ENCODE measurements at places on chromosomes 16 and 17.

- DNase-seq = no peak
These were observed 4.3 kb downstream of the IQCK start for GRCh38 chr16:19722269-19722952.

GRCh38 chr17:82332669-82333278, 792 bp downstream of the SECTM1 start:
- peak; percentile 10 for DNase-seq

DNA sequence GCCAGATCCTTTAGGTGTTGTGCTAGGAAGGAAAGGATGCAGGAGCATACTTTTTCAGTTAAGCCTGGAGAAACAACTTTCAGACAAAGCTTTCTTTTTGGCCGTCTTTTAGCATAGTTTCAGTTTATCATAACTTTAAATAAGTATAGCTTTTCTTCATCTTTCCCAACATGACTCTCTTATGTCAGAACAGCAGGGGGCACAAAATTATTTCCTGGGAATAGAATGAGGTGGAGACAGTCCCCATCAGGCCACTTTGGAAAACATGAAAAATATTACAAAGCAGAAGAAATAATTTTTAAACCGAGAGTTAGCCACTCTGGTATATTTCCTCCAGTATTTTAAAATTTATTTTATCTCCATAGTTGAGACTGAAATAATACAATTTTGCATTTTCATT, 387.6 kb downstream of the HAPSTR1 start:
- no peak for DNase-seq

- no peak for DNase-seq
These were observed 853 bp upstream of the DOK4 start for GRCh38 chr16:57486858-57487834.

DNA sequence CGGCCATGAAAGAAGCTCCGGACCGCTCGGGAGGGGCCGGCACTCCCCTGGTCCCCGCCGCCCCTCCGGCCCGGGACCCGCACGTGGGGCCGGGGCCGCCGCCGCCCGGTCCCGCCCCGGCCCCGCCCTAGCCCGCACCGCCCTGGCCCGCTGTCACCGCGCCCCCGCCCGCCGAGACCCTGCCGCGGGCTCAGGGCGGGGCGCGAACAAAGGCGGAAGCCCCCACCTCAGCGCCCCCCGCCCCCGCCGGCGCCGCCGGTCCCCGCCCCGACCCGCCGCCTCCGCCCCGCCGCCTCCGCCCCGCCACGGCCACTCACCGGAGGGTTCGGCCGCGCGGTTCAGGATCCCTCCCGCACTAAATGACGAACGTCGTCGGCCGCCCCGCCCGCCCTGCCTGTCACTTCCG, at the start of gene ARHGDIA:
ARHGDIA (minus strand) TSS at position 357 of the 406 bp plus-strand sequence. CDS start 1,407 bp downstream, outside the sequence.
- DNase-seq = no peak

DNA sequence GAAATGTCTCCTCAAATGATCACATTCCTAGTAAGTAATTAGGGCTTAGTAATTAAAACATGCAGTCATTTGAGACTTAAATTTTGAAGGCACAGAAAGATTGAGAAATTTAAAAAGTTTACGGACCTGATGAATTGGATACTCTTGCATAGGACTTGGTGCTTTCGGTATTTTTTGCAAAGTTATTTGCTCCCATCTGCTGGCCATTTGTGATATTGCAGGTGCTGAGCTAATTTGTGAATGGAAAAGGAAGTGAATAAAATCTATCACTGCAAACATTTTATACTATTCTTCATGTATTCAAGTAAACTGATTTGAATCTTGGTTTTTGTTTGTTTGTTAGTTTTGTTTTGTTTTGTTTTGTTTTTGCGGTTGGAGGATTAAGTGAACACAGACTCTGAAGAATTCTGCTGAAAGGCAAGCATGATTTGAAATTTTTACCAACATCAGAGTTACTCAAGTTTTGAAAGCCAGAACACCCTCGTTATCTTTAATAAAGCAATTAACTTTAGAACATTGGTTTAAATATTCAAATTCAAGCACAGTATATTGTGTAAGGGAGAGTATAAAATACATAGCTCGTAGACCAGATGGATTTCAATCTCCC, 689.5 kb upstream of the RBFOX1 start:
- peak; percentile 83 for DNase-seq

DNA sequence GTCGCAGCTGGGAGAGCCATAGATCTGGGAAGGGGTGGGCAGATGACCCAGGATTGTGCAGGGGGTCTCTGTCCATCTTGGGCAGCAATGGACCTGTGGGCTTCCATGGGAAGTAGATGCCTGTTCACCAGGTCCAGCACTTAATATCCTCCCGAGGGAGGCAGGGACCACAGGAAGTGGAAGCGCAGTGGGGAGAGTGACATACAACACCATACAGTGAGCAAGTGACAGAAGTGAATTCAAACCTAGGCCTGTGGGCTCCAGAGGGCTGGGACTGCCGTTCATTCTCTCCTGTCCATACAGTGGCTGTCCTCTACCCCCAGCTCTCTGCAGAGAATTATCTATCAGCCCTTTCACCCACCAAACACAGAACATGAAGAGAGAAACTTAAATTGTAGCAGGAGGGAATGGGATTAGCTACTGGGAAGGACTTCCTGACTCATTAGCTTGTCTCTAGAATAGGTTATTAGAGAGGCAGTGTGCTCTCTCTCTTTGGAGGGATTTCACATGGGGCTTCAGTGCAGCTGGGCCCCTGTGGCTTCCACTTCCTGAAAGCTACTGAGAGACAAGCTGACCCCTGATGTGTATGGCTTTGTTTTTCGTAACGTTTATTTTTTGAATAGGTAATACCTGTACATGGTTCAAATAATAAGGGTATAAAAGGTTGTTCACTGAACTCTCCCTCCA, 13.1 kb upstream of the SEZ6 start:
- no peak for DNase-seq

- DNase-seq = no peak
These were observed 22.6 kb upstream of the ITGA3 start for GRCh38 chr17:50033316-50033715.

- DNase-seq = no peak
These were observed 5.5 kb upstream of the NCBP3 start for GRCh38 chr17:3851461-3852100.

DNA sequence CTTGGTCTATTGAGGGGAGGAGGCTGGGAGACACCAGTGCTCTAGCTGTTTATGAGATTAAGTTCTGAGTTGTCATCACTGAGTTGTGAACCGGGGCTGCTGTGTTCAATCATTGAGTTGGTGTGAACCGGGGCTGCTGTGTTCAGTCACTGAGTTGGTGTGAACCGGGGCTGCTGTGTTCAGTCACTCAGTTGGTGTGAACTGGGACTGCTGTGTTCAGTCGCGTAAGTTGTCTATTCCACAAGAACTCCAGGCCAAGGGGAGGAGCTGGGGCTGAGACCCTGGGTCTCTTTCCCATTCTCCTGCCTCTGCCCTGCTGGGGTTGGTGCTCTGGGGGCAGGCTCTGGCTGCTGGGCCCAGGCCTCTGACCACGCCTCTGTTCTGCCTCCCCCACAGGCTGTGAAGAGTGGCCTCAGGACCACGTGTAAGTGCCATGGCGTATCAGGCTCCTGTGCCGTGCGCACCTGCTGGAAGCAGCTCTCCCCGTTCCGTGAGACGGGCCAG, 24.5 kb downstream of the WNT9B start:
- DNase-seq = no peak

DNA sequence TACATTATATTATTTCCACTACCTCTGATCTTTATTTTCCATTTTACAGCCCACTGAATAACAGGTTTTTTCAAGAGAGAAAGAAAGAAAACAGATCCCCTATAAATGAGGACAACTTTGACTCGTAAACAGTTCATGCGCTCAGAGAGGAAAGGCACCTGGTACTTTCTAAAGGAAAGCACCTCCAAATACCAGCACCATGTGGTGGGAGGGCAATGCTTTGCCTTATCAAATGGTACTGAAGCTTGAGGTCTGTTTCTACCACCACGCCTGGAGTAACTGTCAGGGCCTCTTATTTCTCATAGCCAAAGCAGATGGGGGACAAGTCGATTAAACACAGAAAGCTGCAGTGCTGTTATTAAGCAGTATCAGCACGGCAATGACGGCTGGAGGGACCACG, 510.3 kb upstream of the ZFHX3 start:
- DNase-seq = no peak

GRCh38 chr16:66910175-66910940, 8.3 kb downstream of the CDH16 start:
- no peak for DNase-seq

DNA sequence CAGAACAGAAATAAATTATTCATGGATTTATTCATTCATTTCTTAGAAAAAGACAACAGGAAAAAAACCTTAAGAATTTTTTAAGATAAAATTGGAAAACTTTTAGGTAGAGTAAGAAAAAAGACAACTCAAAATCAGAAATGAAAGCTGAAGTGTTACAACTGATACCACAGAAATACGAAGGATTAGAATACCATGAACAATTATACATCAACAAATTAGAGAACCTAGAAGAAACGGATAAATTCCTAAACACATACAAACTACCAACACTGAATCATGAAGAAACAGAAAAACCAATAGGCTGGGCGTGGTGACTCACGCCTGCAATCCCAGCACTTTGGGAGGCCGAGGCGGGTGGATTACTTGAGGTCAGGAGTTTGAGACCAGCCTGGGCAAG, 27.8 kb downstream of the CTRB2 start:
- DNase-seq = no peak

- no peak for DNase-seq
These were observed 36.9 kb downstream of the SOST start for GRCh38 chr17:43721537-43722268.

- no peak for DNase-seq
These were observed 146.1 kb downstream of the SDK2 start for GRCh38 chr17:73498176-73498575.

DNA sequence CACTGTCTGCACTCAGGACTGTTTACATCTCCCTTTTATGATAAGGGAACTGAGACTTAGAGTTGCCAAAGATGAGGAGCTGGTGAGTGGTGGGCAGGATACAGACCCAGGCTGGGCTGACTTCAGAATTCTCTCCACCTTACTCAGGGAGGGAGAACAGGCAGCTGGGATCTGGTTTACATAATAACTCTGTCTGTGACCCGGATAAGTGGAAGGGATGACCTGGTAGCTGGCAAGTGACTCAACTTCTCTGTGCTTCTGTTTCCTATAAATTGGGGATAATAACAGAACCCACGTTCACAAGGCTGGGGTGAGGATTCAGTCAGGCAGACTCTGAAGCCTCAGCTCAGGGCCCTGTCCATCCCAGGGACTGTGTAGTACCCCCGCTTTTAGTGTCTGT, 2.6 kb downstream of the SNX20 start:
- DNase-seq = no peak
